ENCODE measurements at places on chromosomes 12 and 14. TPM values are rescaled to one million over a fixed set of nuclear protein-coding genes. Genes with fewer than 3 reads are reported as not detected.

The BDKRB1 gene
- polyA plus RNA-seq, result 3.8 TPM

- DNase-seq, result no peak
These were observed 75.0 kb downstream of the RFLNA start for GRCh38 chr12:124369827-124370378.

- no peak for DNase-seq
These were observed 926.6 kb upstream of the TMEM132C start for GRCh38 chr12:127340381-127340780.

DNA sequence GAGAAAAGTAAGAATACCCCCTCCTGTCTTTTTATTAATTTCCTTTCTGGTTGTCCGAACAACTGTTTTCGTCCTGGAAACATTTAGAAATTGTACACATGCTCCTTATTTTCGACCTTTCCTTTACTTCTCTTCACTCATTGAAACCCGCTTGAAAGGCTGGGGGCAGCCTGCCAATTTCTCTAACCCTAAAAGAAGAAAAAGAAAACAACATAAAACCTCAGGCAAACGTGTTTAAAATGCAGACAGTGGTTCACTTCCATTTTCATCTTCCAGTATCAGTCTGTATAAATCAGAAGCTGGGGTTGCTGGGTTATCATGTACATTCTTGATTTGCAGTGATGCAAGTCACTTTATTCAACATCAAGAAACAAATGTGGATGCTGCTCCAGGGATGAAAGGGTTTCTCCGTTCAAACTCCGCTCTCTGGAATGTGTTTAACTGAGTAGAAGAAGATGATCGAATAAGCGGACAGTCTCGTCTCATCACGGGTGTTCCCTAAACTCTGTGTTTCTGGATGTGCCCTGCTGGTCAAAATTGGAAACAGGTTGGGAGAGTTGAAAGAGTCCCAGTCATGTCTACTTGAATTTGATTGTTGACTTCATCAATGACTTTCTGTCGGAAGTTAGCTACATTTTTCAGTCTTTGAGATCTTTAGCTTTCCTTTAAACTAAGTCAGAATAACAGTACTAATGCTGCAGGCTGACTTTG is 1042.2 kb downstream of the BCL11B start:
- DNase-seq, result no peak

DNA sequence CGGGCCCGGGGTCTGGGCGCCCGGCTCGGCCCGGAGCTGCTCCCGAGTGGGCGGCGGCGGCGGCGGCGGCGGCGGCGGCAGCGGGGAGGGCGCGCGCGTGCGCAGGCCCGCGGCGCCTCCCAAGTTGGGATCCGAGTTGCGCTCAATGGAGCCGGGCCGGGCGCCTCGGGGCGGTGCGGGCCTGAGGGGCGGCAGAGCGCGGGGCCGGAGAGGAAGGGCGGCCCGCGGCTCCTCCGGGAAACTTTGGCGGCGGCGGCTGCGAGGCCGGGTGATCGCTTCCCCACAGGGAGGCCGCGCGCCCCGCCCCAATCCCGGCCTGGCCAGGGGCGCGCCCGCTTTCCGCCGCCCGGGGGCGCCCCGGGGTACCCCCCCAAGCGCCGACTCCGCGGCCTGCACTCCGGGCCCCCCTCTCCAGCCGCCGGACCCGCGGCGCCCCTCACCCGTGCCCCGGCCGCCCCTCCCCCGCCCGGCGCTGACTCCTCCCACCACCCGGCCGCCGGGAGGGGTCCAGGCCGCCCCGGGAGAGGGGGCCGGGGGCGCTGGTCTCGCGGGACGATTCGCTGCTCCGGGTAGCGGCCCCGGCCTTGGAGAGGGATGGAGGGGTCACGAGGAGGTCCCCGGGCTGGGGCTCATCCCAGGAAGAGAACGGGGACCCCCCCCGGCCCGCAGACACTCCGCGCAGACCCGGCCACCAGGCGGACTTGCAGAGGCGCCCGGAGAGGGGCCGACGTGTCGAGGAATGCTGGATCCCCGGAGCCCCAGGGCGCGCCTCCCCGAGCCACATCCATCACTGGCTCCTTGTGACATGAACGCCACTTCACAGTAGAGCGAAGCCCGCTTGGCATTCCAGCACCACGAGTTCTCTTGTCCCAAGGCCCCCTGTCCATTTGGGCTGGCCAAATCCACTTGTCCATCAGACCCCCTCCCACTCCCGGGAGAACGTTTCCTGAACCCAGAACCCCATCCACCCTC is at the start of gene RILPL1:
Gene RILPL1 (minus strand): TSS at position 48 of the 972 bp plus-strand sequence. CDS start 237 bp downstream, outside the sequence.
- DNase-seq, result no peak

- DNase-seq, result no peak
These were observed 52.5 kb downstream of the KIAA0586 start for GRCh38 chr14:58479975-58480374.

GRCh38 chr14:83988275-83988674 is 1541.7 kb upstream of the FLRT2 start:
- no peak for DNase-seq

- no peak for DNase-seq
These were observed 726.2 kb downstream of the SLC6A15 start for GRCh38 chr12:84186433-84186832.

The MYF6 gene
- polyA plus RNA-seq, result 0.06 TPM

DNA sequence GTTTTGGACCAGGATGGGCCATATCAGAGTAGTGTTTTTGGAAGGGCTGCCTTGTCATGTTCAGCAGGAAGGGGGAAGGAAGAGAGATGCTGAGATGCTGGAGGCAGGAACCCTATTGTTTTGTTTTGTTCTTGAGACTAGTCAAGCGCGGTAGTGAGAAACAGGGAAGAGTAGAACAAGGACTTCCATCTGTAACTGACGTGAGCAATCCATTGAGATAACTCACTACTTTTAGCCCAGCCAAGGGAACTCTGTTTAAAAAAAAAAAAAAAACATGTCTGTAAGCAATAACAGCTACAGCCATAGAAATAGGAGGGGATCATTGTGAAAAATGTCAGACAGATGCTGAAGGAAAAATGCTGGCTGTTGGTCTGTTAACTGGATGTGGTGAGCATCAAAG is 34.0 kb downstream of the CD9 start:
- DNase-seq, result no peak

The TDRD9 gene
- 2.2 TPM for polyA plus RNA-seq

DNA sequence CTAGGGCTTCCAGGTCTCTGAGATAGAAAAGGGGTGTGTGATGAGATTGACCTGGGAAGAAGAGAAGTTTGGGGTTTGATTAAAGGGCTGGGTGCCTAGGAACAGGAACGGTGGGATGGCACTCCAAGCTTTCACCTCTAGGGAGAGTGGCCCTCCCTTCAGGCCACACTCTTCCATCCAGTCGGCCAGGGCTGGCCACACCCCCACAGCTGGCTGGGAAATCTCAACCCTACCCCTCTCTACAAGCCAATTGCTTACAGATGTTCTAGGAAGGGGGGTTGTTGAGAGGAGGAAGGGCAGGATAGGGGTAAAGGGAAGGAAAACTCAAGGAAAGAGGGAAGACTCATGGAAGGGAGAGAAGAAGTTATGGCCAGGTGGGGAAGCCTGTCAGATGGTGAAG is 6.6 kb upstream of the ITGA5 start:
- DNase-seq, result no peak

- DNase-seq, result no peak
These were observed 42.1 kb downstream of the PRMT8 start for GRCh38 chr12:3532931-3533702.

- DNase-seq, result no peak
These were observed 58.7 kb downstream of the GNS start for GRCh38 chr12:64700532-64700931.

GRCh38 chr12:46365951-46366379 is 6.6 kb downstream of the SLC38A2 start:
- no peak for DNase-seq

The SMAGP gene
- polyA plus RNA-seq, result 57.6 TPM

DNA sequence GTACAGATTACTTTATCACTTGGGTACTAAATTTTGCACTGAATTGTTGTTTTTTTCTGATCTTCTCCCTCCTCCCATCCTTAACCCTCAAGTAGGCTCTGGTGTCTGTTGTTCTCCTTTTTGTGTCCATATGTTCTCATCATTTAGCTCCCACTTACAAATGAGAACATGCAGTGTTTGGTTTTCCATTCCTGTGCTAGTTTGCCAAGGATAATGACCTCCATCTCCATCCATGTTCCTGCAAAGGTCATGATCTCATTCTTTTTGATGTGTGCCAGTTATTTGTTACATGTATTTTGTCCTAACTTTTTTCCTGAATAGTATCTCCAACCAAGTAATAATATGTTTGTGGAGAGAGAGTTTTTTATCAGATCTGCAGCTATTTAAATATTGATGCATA is 44.2 kb downstream of the A2M start:
- no peak for DNase-seq

The PKP2 gene
- polyA plus RNA-seq, result 0.04 TPM

The ACTN1 gene
- 743 TPM for polyA plus RNA-seq

DNA sequence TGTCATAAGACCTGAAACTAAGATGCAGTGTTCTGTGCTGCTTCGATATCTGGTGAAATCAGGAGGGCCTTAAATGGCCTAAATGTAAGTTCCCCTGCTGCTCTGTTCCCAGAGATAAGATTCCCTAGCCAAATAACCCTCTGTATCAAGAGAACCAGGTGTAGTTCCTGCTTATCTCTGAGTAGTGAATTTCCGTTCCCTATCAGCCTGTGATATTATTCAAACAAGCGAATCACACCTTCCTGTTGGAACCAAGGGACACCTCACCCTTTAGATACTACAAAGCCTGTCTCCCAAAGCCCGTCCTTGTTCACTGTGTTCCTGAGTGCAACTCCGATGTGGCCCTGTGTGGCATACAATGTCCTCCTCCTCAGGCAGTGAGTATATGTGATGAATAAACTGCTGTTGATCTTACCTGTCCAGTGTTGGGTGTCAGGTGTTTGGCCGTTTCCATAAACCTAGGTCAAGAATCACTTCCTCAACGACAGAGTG is 52.2 kb upstream of the COCH start:
- no peak for DNase-seq

The RNASE9 gene
- not detected for polyA plus RNA-seq

DNA sequence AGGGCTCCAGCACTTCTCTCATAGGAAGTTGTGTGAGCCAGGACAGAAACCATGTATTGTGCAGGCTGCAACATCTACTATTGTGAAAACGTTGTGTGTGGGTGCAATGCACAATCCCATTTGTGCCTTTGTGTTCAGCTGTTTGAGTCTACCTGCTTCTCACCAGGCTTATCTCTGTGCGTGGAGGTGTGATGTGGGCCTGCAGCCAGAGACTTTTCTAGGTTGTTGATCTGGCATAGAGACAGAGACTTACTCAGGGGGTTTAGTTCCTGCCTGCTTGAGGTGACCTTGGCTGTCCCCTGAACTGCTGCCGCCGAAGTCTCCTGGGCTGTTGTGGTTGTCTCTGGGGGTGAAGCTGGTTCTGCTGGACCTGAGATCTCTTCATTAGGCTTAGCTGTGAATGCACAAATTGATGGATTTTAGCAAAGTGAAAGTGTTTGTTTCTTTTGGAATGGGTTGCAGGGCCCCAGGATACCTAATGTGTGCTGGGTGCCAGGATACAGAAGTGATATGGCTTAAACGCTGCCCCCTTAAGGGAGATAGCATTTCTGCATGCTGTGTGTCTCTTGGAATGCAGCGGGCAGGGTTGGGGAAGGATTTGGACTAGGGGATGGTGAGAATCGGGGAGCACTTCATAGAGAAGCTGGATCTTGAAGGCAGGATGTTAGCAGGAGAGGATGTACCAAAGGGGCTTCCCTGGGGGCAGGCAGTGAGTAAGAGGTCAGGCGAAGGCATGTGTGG is 2.5 kb downstream of the LACRT start:
- DNase-seq, result no peak

GRCh38 chr12:58596381-58596780 is 323.9 kb downstream of the LRIG3 start:
- no peak for DNase-seq

The FBXO33 gene
- polyA plus RNA-seq, result 7.3 TPM

DNA sequence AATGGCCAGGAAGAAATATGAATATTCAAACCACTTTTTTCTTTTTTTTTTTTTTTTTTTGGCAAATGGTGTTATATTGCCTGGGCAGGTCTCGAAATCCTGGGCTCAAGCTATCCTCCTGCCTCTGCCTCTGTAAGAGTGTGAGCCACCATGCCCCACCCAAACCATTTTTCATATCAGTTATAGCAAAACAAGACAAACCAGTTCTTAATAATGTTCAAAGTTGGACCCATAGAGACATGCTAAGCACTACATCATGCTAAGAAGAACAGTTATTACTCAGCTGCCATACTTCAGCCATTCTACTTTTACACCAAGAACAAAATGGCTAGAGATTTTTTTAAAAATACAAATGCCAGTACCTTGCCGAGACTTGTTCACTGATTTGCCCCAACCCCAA is 25.5 kb downstream of the EIF2S1 start:
- DNase-seq, result no peak

- no peak for DNase-seq
These were observed 101.7 kb downstream of the KIF21A start for GRCh38 chr12:39341179-39341578.

DNA sequence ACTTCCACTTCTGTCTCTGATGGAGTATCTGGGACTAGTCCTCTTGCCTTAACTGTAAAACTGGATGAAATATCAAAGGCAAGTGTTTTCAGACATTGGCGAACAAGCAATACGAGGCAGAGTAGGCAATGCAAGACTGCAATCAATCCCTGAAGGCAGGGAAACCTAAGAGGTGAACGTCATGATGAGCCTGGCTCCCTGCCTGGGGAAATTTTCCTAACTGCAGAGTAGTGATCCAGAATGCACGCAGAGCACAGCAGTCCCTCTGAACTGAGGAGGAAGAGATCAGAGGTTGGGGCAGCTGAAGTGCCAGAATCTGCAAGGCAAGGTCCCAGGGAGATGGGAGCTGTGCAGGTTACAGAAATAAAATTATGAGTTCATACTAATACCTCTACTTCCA is 18.5 kb downstream of the BHLHE41 start:
- no peak for DNase-seq

GRCh38 chr14:22800346-22800745 is 14.9 kb downstream of the SLC7A7 start:
- DNase-seq, result no peak

- no peak for DNase-seq
These were observed 253.4 kb upstream of the KITLG start for GRCh38 chr12:88833641-88834116.

The CACNA1C gene
- polyA plus RNA-seq, result 10.2 TPM

GRCh38 chr12:31406345-31406744 is 80.4 kb upstream of the SINHCAF start:
- no peak for DNase-seq

The DEGS2 gene
- polyA plus RNA-seq, result not detected

DNA sequence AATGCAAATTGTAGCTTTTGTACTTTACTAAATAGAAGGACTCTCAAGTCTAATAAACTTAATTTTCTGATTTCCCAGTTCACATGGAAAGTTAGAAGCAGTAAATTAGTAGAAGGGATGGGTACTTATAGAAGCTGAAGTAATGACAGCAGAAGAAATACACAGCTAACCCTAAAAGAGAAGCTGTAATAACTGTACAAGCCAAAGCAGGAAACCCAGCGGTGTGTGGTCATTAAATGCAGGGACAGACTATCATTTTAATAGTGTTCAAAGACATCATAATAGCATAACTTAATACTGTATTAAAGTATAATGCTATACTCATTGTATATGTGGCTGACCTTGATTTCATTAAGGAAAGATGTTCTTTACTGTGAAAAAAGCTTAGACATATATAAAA is 74.9 kb downstream of the PCNX1 start:
- DNase-seq, result no peak

GRCh38 chr14:55136885-55137786 is 8.1 kb downstream of the LGALS3 start:
- DNase-seq, result peak; percentile 56
